ENCODE measurements at places on chromosomes 1 and 21.

DNA sequence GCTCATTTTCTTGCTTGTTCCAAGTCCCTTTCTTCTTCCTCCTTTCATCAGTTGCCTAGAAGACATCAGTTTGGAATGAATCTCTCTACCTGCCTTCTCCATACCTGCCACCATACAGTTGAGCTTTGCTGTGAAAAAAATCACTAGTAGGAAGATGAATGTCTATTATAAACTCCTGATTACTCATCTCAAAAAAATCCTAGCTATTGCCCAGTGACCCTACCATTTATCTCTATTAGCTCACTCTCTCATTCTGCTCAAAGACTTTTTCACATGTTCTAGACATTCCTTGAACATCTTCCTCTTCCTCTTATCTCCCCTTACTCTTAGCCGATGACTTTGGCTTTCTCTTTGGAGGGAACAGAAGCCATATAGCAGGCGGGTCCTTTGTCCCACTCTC is 49.7 kb upstream of the HMGB4 start:
- DNase-seq, result no peak

DNA sequence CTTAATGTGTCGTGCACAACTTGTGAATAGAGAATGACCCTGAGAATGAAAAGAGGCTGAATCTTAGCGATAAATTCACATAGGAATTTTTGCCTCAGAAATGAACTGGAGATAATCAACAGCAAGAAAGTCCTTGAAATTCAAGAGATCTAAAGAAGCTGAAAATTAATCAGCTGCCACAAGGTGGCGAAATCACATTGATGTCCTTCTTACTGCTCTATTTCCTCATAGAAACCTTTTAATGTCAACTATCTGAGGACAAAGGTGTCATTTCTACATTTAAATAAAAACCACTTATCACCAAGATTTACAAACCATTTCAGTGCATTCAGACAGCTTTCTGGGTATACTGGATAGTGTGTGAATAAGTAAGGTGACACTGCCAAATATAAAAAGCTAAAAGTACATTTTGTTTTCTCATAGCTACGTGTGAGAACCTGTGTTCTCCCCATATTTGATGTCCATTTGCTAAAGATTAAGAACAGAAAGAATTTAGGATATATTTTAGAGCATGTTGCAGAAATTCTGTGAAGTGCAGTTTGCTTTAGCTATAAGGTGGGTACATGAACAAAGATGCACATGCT is 485.3 kb upstream of the PTBP2 start:
- DNase-seq, result peak; percentile 20

- no peak for DNase-seq
Observed at GRCh38 chr1:116711263-116711840, 42.9 kb upstream of the CD2 start.

DNA sequence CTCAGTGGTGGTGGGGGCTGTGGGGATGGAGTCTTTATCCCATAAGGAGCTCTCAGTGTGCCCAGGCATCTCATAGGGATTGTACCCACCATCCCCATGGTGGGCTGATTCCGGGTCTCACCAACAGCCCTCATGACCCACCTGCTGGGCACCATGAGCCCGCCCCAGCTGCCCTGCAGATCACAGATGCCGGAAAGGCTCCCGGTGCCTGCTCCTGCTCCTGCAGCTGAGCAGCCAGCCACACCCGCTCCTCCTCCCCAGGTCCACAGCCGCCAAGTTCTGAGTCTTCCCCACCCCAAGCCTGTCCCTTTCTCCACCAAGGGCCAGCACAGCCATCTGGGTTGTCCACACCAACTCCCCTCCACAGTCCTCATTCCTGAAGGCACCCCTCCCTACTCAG is 15.5 kb upstream of the TSPEAR start:
- DNase-seq, result no peak

- no peak for DNase-seq
Observed at GRCh38 chr1:26450908-26451307, 18.8 kb downstream of the DHDDS start.

DNA sequence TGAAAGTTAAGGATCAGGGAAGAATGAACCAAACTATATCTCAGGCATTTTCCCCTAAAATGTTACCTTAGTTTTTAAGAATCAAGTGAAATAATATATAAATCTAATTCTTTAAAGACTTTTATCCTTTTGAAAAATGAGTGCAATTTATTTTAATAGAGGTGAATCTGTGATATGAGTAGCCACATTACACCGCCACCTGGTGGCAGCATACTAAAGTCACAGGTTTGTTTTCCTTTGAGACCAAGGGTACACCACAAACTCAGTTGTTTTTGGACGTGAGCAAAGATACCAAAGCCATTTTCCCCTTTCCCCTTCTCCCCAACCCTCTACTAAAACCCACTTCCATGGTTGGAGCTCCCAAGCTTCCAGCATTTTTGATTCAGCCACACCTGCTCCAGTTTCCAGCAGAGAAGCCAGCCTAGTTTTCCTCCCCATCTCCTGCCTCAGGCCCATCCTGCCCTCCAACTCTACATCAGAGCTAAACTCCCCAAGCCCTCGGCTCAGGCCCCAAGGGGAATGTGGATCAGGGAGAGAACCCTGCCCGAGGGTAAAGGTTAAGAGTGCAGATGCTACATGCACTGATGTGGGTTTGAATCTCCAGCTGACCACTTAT is 22.9 kb upstream of the LDLRAP1 start:
- peak; percentile 33 for DNase-seq

DNA sequence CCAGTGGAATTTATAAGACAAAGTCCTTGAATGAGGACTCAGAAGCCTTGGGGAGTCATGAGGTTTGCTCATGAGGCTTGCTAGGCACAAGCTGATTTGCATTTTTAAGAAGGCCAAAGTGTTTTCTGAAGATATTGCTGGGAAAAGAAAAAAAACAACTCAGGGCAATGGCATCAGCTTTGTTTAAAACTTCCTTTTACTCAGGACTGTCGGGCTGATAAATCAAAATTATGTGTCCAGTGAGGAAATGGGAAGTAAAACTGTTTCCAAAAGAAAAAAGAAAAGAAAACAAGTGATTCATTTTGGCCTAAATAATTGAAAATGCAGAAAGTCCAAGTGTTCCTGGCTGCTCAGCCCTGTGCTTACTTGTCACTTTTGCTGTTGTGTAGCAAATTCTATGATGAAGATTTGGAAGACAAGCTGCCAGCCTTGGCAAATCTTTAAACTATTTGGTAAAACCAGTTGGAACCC is 282.4 kb downstream of the HLX start:
- no peak for DNase-seq

GRCh38 chr1:205335692-205336091 is 14.1 kb upstream of the NUAK2 start:
- DNase-seq, result peak; percentile 66
